ENCODE measurements at places on chromosomes 6 and 20.

GRCh38 chr6:65186826-65187225 lies 520.2 kb downstream of the EYS start:
- no peak for DNase-seq

DNA sequence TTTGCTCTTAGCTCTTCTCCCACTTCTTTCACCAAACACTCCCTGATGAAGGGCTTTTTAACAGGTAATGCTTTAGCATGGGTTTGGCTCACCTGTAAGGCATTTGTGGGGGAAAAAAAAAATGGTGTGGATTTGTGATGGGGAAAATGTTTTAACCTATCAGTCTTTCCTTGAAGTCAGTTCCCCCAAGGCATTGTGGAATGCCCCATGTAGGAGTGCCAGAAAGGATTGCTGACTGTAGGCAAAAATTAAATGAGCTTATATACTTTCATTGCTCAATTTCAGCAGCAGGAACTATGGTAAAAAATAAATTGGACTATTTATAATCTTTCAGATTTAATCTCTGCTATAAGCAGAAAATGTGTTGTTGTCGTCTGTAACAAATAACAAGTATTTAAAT lies 10.6 kb upstream of the SASH1 start:
- no peak for DNase-seq

- no peak for DNase-seq
Measured at GRCh38 chr20:54112221-54112884, 42.0 kb upstream of the BCAS1 start.

DNA sequence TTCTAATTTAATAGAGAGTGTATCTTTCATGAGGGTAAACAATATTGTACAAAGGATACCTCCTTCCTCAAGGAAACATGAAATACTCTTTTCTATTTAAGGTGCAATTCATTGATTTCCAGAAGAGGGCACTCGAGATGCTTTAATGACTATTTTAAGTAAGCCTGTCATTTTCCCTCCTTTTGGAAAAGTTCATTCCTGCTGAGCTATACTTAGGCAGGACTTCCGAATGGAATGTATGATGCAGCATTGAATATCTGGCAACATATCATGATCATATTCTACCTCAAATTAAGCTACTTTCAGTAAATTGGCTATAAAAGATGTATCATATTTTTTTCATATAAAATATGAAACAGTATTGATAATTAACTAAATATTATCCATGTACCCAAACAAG lies 5.0 kb downstream of the DST start:
- no peak for DNase-seq

GRCh38 chr6:1049900-1050299 lies 262.0 kb upstream of the FOXQ1 start:
- DNase-seq: no peak

DNA sequence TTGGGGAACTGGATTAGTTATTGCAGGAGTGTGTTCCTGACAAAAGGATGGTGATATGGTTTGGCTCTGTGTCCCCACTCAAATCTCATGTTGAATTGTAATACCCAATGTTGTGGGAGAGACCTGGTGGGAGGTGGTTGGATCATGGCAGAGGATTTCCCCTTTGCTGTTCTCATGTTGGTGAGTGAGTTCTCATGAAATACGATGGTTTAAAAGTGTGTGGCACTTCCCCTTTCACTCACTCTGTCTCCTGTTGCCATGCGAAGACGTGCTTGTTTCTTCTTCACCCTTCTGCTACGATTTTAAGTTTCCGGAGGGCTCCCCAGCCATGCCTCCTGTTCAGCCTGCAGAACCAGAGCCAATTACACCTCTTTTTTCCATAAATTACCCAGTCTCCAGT lies 16.2 kb upstream of the TREM1 start:
- no peak for DNase-seq

- no peak for DNase-seq
Measured at GRCh38 chr6:33443619-33444504, 10.5 kb upstream of the ZBTB9 start.

DNA sequence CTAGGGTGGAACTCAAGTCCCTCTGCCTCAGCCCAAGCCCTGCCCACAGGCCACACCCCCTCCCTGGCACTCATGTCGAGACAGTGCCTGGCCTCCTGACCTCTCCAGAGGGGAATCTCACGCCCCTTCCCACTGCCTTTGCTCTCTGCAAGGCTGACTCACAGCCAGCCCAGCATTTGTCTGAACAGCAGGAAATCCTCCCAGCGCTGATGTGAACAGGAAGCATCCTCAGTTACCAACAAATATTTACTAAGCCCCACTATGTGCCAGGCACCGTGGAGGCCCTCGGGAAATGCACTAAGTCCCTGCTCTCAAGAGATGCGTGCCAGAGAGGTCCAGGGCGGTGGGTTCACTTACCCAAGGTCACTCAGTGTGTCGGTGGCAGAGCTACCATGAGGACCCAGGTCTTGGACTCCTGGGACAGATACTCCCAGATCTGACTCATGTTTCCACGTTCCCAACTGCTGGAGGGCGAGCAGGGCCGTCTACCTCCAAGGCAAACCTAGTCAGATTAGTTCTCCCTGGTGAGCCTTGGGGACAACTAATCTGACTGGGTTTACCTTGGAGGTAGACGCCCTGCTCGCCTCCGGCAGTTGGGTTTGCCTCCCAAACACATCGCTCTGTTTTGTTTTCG lies 7.8 kb downstream of the ADA start:
- DNase-seq: no peak

DNA sequence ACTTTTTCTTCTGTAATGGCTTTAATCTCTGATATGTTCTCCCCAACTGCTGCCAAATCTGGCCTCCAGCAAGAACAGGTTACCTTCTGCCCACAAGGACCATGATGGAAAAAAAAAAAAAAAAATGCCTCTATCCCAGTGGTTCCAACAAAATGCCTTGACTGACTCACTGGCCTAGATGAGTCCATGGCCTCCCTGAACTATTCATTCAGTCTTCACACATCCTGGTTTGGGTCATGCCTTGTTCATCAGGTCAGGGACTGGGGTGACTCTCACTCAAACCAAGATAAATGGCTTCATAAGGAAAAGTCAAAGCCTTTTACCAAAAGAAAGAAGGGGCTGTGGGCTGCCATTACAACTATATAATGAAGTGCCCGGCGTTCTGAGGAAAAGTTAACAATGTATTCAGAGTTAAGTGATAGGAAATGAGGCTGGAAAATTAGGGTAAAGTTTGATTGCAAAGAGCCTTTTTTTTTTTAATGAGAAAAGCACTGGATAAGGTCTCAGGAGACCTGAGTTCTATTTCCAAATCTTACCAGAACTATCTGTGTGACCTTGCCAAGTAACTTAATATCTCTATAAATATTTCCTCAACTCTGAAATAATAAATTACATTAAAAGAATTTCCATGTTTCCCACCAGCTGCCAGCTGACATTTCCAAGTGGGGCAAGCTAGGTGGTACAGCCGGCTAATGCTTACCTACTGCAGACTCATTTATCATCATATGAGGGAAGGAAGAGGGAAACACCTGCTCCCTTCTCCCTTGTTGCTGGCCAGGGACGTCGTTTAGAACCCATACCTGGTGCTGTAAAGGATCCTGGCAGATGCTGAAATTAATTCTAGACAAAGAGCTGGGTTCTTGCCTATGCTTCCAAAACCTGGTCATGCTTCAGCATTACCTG lies 380.0 kb upstream of the MARCKS start:
- no peak for DNase-seq

DNA sequence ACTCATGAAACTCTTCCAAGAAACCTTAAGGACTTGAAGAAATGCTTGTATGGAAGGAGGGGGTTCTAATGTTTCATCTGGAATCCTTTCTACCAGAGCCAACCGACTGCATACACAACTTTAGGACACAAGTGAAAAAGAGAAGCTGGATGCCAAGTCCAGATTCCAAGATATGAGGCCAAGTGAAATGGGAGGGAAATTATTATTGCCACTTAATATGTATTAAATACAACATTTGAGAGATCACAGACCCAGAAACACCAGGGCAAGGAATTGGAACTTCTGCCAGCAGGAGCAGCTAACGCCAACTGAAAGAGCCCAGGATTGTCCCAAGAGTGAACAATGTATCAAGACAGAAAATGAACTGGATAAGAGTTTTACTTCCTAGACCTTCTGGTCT lies 144.2 kb downstream of the ARHGAP18 start:
- DNase-seq: no peak

DNA sequence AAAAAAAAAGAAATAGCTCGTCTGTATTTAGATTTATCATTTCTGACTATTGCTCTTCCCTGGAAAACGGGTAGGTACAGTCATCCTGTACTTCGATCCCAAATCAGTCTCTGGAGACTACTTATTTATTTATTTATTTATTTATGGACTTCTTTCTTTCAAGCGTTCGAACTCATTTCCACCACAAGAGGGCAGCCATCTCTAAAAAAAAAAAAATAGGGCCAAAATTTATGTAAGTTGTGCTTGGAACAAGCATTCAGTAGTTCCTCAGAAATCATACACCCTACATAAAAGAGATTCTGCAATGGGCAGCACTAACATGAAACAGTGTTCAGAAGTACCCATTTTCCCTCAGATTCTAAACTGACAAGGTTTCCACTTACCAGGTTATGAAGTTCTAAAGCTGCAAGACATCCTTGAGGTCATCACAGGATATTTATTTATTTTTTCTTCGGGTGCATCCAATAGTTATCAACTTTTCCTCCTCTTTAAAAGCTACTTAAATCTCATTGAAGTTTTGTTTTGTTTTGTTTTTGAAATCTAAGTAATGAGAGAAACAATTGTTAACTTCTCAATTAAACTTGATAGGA lies 1.9 kb upstream of the BMP2 start:
- DNase-seq: peak; percentile 47

DNA sequence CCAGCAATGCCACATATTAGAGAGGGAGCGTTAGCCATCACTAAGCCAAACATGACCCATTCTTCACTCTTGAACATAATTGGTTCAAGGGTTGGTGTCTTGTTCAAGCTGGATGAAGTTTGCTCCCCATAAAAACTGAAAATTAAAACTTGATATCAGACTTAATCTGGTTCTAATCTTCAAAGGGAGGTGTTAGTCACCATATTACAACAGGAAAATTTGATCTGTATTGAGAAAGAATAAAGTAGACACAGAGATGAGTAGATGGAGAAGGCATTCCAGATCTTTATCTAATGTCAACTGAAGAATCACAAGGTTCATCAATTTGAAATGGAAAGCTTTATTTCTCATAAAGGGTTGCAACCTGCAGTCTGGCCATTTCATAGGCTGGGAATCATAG lies 972.8 kb downstream of the HACE1 start:
- no peak for DNase-seq

GRCh38 chr6:7758456-7758855 lies 32.6 kb downstream of the BMP6 start:
- no peak for DNase-seq

DNA sequence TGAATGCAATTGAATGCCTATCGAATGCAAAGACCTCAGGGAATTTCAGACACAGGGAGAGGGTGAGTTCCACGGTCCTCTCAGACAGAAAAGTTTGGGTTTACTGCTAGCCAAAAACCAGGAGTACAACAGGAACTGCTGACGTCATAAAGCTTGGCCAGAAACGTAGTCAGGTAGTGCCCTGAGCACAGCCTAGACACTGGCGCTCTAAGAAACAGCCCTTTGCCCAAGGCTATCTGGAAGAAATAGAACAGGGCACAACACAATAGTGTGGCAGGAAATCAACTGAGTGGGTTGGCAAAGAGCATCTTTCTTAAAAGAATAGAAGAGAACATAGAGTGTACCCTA lies 58.0 kb downstream of the GFOD1 start:
- no peak for DNase-seq

DNA sequence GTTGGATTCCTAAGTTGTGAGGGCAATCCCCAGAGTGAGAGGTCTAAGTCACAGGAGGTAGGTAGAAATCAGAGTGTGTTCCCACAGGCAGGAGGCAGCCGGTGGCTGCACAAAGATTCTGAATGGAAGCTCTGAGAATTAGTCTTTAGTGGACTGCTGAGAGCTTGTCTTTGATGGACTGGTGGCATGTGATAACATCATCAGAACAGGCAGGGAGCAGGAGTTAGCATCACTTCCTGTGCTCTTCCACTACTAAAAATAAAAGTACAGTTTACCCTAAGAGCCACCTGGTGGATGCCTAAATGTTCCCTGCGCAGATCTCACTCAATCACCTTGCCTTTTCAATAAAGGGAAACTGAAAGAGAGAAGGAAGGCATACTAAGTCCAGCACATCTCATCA lies 294.6 kb upstream of the POU3F2 start:
- DNase-seq: no peak

DNA sequence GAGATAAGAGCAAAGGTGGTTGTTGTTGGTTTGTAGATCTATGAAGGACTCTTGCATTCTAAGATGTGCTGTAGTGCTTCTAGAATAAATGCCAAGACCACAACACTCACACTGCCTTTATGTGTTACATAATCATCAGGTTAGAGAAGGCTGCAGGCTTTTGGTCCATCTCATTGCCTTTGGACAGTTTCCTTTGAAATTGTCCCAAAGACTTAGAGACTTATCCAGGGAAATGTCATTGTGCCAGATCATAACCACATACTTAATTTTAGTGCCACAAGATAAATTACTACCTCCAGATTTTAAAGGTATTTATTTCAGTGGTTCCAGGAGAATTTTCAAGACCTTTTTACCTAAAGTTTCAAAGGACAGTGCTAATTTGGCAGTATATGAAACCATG lies 666.6 kb upstream of the CITED2 start:
- no peak for DNase-seq

DNA sequence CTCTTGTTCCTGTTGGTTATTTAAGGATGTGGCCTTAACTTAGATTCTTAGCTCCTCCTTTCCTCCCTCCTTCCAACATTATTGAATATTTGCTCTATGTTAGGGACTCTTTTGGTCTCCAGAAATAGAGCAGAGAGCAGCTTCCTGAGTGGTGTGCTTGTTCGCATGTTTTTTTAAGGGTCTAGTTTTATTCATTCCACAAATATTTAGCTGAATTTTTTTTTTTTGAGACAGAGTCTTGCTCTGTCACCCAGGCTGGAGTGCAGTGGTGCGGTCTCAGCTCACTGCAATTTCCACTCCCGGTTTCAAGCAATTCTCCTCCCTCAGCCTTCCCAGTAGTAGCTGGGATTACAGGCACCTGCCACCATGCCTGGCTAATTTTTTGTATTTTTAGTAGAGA lies 169.2 kb downstream of the ZFAND3 start:
- DNase-seq: no peak

DNA sequence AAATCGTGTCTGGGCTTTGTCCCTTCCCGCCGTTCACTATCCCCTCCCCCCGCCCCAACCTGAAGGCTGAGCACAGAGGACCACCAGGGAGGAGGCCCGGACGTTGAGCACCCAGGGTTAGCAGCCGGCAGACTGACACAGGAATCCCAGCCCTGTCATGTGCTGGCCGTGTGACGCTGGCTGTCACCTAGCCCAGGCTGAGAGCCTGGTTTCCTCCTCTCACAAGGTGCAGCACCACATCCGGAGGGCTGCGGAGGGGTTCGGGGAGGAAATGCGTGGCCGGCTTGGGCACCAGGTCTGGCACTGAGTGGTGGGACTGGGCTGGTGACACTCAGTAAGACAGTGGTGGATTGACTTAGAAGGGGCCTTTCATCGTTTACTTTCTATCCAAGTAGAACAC lies 4.6 kb upstream of the LSM14B start:
- no peak for DNase-seq

- no peak for DNase-seq
Measured at GRCh38 chr6:90860822-90861601, 274.1 kb upstream of the MAP3K7 start.
